ENCODE measurements at places on chromosomes 11 and 22.

DNA sequence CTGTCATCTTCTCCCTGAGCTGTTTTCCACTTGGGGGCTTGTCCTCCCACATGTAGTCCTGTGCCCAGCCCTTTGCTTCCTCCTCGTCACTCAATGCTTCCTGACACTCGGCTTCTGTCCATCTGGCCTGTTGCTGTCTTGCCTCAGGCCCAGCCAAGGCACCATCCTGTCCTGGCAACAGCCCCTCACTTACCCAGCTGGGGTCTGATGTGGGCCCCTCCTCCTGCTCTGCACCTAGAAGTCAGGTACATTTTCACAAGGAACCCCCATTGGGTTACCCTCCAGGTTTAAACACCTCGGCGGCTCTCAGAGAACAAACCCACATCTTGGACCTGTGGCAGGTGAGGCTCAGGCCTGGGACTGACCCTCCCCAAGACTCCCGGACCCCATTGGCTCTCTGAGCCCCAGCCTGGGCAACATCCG, 784.8 kb downstream of the TBC1D22A start:
- H3K4me3 ChIP-seq: no peak overlapping the region
- peaks cover 3% of the 10 kb centered on the region for H3K36me3 ChIP-seq
- DNase-seq: no peak

DNA sequence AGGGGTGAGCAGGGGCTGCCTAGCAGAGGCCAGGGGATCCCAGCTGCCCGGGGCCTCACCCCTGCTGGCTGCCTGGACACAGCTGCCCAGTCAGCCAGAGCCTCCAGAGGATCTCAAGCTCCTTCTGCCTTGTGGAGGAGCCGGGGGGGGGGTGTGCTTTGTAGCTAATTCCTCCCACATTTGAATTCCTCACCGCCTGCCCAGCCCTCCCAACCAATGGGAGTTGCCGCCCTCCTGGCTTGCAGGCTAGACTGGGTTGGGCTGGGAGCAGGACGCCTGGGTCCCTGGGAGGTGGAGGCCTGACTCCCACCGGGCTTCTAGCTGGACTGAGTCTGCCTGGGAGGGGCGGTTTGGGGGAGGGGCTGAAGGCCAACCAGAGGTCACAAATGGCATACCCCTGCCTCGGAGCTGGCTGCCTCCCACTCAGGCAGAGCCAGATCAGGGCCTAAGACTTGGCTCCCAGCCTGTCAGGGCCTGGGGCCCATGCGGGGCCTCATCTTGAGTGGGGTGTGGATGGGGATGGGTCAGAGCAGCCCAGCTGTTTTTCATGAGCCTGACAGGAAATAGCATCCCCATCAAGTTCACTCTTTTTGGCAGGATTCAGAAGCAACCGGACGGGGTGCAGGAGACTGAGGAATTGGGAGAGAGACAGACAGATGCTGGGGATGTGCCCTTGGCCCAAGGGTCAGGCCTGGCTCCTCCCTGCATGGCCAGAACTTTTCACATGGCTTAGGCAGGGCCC, 29.2 kb upstream of the PDE2A start:
- peaks cover 33% of the 10 kb centered on the region for H3K4me1 ChIP-seq
- peak overlapping the region; percentile 91 for H3K27ac ChIP-seq
- H3K36me3 ChIP-seq: peaks cover 40% of the 10 kb centered on the region

DNA sequence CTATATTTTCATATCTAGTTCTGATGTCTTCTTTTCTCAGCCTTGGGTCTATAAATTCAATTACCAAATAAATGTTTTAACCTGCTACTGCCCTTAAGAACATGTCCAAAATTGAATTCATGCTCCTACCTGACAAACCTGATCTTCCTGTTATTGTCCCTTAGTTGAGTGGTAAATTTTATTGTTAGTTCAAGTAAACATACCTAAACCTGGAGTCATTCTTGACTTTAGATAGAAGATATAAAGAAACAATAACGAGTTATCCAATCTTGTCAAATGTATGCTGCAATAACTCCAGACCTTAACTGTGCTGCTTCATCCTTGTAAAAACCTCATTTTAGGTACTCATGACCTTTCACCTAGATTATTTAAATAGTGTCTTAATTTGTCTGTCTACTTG, 34.6 kb upstream of the SC5D start:
- H3K4me1 ChIP-seq: peaks cover 15% of the 10 kb centered on the region
- no peak overlapping the region for H3K4me3 ChIP-seq
- H3K36me3 ChIP-seq: peaks cover 8% of the 10 kb centered on the region
- no peak overlapping the region for H3K27ac ChIP-seq

- no peak for DNase-seq
- H3K27ac ChIP-seq: no peak overlapping the region
- H3K4me1 ChIP-seq: peaks cover 36% of the 10 kb centered on the region
- H3K27me3 ChIP-seq: peaks cover 51% of the 10 kb centered on the region
These were observed 16.4 kb upstream of the CSRP3 start for GRCh38 chr11:19218216-19218615.

- peaks cover 5% of the 10 kb centered on the region for H3K4me1 ChIP-seq
- H3K4me3 ChIP-seq: no peak overlapping the region
- no peaks in the 10 kb centered on the region for H3K36me3 ChIP-seq
- no peak for DNase-seq
These were observed 27.9 kb upstream of the MOB2 start for GRCh38 chr11:1514336-1515061.

GRCh38 chr11:208917-209260, 1.4 kb downstream of the RIC8A start:
- DNase-seq: no peak
- peaks cover 17% of the 10 kb centered on the region for H3K36me3 ChIP-seq
- no peaks in the 10 kb centered on the region for H3K27me3 ChIP-seq

- peaks cover 8% of the 10 kb centered on the region for H3K27me3 ChIP-seq
- no peak for DNase-seq
- H3K4me3 ChIP-seq: no peak overlapping the region
- no peak overlapping the region for H3K27ac ChIP-seq
- H3K36me3 ChIP-seq: no peaks in the 10 kb centered on the region
- peaks cover 5% of the 10 kb centered on the region for H3K4me1 ChIP-seq
These were observed 714.7 kb upstream of the TENM4 start for GRCh38 chr11:80155412-80156017.

DNA sequence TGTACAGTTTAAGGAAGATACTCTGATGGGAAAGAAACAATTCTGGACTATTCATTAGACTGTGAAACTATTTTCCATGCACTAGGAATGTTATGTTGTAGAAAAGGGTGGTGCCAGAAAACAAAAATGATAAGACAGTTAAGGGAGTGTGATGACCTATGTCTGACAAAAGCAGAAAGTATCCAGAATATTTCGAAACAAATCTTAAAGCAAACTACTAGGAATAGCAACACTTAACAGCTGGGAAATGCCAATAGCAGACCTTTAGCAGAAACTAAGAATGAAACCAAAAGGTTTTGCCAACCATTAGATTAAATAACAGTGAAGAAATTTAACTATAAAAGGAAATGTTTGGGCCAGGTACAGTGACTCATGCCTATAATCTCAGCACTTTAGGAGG, 3.3 kb upstream of the ARHGAP20 start:
- no peak overlapping the region for H3K27ac ChIP-seq
- H3K36me3 ChIP-seq: no peaks in the 10 kb centered on the region
- H3K4me3 ChIP-seq: no peak overlapping the region
- no peak for DNase-seq
- no peaks in the 10 kb centered on the region for H3K27me3 ChIP-seq

DNA sequence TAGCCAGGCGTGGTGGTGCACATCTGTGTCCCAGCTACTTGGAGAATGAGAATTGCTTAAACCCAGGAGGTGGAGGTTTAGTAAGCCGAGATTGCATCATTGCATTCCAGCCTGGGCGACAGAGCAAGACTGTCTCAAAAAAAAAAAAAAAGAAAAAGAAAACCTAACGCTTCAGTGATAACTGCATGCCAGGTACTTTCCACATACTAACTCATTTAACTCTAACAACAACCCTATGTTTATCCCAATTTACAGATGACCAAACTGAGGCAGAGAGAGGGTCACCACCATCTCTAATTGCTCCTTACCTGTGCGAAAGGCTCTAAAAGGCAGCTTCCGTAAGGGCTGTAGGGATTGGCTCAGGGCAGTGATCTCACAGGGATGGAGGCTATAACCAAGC, 11.6 kb downstream of the PISD start:
- DNase-seq: no peak
- peaks cover 6% of the 10 kb centered on the region for H3K4me1 ChIP-seq
- no peak overlapping the region for H3K27ac ChIP-seq
- no peaks in the 10 kb centered on the region for H3K27me3 ChIP-seq
- no peak overlapping the region for H3K4me3 ChIP-seq

- peaks cover 15% of the 10 kb centered on the region for H3K4me1 ChIP-seq
- no peaks in the 10 kb centered on the region for H3K27me3 ChIP-seq
- H3K27ac ChIP-seq: no peak overlapping the region
- DNase-seq: no peak
- H3K4me3 ChIP-seq: no peak overlapping the region
- peaks cover 14% of the 10 kb centered on the region for H3K36me3 ChIP-seq
These were observed 194.9 kb downstream of the BCR start for GRCh38 chr22:23375031-23375827.

DNA sequence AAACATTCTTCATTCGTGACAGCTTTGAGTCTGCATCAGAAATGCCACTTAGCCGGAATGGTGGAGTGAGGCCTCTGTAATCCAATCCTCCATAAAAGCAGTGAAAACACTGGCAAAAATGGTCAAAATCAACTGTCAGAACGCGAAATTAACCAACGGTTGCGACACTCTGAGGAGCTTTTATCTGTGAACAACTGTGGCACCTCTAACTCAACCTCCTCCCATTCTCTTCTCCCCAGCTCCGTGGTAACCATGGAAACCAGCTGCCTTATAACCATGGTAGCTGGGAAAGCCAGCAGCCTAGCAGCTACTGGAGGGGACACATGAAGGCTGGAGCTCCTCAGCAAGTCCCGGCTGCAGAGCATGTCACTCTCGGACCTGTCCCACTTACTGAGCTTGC, 20.3 kb downstream of the AP2A2 start:
- H3K36me3 ChIP-seq: peaks cover 27% of the 10 kb centered on the region
- H3K27me3 ChIP-seq: no peaks in the 10 kb centered on the region
- H3K4me3 ChIP-seq: no peak overlapping the region
- DNase-seq: no peak
- H3K4me1 ChIP-seq: peaks cover 28% of the 10 kb centered on the region

- no peak overlapping the region for H3K4me3 ChIP-seq
- no peak for DNase-seq
- no peaks in the 10 kb centered on the region for H3K36me3 ChIP-seq
- no peaks in the 10 kb centered on the region for H3K27me3 ChIP-seq
- no peak overlapping the region for H3K27ac ChIP-seq
- H3K4me1 ChIP-seq: peaks cover 11% of the 10 kb centered on the region
These were observed 15.1 kb downstream of the APOL1 start for GRCh38 chr22:36267896-36268485.

- peaks cover 7% of the 10 kb centered on the region for H3K36me3 ChIP-seq
- H3K27me3 ChIP-seq: no peaks in the 10 kb centered on the region
- H3K4me3 ChIP-seq: no peak overlapping the region
- no peak overlapping the region for H3K27ac ChIP-seq
These were observed 28.5 kb downstream of the ST14 start for GRCh38 chr11:130188047-130188446.

DNA sequence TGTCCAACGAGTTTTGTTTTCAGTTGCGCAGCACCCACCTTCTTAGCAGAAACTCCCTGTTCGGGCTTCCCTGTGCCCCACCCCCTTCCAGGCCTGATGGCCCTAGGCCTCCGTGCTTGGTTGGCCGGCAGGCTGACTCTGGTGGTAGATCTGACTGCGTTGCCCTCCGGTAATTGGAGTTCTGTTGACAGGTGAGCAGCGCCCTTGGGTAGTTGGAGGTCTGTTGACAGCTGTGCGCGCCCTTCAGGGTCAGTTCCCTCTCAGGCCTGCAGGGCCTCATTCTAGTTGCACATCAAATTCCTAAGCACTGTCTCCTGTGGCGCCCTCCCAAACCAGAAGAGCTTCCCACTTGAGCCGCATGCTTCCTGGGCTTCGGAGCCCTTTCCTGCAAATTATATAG, 776 bp downstream of the DGCR6 start:
- no peaks in the 10 kb centered on the region for H3K4me1 ChIP-seq
- no peaks in the 10 kb centered on the region for H3K27me3 ChIP-seq
- no peak overlapping the region for H3K4me3 ChIP-seq
- DNase-seq: no peak
- no peaks in the 10 kb centered on the region for H3K36me3 ChIP-seq
- no peak overlapping the region for H3K27ac ChIP-seq

DNA sequence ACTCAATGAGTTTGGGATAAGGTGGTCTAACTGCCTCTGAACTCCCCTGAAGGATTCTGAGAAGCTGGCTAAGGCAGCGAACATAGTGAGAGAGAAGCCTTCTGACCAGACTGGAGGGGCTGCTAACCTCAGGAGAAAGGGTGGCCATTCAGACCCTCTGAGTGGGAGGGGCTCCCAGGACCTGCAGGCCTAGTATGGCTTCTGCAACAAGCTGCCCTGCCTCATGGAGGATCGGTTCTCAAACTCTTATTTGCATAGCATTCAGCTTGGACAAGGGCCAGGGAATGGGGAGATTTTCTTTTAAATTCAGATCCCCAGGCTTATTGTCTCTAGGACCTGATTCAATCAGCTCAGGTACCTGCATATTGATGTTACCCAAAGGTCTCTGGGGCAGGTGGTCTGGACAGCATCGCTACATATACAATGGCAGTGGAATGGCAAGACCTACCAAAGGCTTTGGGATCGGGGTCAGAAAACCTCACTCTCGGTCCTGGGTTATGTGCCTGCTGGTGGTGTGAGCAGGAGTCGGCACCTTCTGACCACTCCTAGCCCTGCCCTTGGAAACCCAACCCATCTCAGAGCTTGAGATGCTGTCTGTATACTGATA, 599.1 kb downstream of the BRD1 start:
- H3K4me3 ChIP-seq: no peak overlapping the region
- no peak for DNase-seq
- H3K27me3 ChIP-seq: peaks cover 2% of the 10 kb centered on the region
- no peak overlapping the region for H3K27ac ChIP-seq

DNA sequence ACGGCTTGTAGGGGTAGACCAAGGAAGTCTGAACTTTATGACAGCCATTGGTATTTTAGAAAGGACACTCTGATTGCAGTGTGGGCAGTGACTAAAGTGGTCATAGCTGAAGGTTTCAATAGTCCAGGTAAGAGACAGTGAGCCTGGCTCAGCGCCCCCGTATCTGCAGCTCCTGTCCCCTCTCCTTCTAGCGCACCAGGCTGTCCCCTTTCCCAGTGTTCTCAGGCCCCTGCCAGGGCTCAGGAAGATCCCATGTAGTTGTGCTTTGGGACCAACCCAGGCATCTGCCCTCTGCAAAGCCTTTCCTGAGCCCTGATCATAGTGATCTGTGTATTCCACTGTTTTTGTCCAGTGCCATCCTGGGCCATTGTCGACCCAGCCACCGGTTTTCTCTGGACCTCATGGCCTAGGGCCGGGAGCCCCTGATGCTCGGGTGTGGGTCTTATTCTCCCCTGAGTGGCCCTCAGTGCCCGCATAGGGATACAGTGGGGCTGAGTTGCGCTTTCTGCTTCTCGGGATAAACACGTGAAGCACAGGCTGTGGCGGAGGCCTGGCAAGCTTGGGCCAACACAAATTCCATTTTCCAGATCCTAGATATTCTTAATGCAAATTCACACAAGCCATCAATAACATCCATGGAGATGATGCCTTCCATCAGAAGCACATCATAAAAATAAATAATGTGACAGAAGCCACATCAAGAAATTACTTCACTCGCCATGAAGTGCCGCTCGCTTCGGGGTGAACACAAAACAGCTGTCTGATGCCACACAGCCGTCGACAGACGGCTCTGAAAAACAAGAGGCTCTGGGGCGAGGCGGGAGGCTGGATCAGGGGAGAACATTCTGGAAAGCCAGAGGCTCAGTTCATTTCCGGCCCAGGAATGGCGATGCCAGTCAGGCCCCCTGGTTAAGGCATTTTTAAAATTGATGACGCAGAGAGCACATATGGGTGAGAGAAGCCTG, 805.0 kb downstream of the TBC1D22A start:
- no peaks in the 10 kb centered on the region for H3K4me1 ChIP-seq
- DNase-seq: no peak

Data from mesothelial cell of epicardium (in vitro differentiated cells).